ENCODE measurements at places on chromosomes 3 and 15.

- peak; percentile 10 for DNase-seq
These were observed 237.1 kb upstream of the CFAP20DC start for GRCh38 chr3:59286791-59287531.

- DNase-seq: no peak
These were observed 8.7 kb downstream of the FOXL2 start for GRCh38 chr3:138938056-138938876.

GRCh38 chr3:34868935-34869334, 770.4 kb upstream of the ARPP21 start:
- no peak for DNase-seq

DNA sequence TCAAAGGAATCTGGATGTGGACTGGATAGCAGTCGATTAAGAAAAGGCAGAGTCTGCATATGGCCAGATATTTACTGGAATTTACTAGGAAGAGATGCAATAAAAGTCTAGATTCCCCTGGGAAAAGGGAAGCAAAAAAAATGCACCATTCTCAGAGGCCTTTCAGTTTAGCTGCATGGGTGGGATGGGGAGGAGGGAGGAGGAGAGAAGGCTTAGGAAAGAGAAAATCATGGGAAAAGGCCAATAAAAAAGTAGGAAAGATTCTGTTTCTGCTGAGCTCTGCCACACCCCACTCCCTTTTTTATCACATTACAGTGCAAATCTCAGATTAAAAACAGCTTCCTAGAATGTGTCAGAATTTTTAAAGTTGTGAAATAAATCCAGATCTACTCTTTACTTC, 103.6 kb downstream of the ADAMTS9 start:
- no peak for DNase-seq

DNA sequence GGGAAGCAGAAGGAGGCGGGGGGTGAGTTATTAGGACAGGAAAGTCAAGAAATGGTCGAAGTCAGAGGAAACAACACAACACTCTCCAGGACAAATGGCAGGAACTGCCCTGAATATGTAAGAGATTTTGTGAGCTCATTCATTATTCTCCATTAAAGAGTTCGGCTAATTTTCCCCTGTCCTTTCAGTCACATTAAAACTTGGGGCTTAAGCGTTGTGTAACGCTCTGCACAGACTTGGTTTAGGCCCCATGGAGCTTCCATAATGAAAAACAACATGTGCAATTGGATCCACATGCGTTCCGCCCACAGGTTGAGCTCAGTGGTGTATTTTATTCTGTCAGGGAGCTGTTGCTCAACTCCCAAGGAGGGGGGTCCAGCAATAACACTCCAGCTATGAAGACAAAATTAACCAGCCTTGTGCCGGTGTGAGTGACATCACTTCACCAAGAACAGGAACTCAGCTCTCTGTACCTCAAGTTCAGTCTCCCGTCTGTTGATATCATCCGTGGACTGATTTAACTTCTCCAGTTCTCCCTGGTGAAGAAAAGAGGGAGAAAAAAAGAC, 2.3 kb downstream of the SH3BP5 start:
- DNase-seq: no peak

DNA sequence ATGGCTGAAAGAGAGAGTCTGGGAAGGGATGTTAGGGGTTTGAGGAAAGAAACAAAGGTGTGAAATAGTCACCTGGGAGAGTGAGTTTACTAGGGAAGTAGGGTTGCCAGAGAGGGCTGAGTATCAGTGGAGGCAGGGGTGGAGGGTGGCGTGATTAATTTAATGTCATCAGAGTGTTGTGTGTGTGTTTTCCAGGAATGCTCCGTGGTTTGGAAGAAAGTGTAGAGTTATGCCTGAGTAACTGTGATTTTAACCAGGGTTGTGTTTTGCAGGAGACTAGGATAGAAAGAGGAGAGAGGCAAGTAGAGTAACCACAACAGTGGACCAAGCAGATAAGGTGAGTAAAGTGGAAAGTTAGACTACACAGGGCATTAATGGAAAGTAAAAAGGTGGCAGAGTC, 27.2 kb downstream of the PLD1 start:
- DNase-seq: no peak

- DNase-seq: no peak
These were observed 13.4 kb downstream of the HTR3C start for GRCh38 chr3:184066211-184066610.

- DNase-seq: no peak
These were observed 145.1 kb downstream of the CDIN1 start for GRCh38 chr15:36724493-36724892.

GRCh38 chr3:5093731-5094130, 28.4 kb upstream of the ARL8B start:
- DNase-seq: no peak

GRCh38 chr3:114110439-114110838, 53.9 kb downstream of the QTRT2 start:
- no peak for DNase-seq

DNA sequence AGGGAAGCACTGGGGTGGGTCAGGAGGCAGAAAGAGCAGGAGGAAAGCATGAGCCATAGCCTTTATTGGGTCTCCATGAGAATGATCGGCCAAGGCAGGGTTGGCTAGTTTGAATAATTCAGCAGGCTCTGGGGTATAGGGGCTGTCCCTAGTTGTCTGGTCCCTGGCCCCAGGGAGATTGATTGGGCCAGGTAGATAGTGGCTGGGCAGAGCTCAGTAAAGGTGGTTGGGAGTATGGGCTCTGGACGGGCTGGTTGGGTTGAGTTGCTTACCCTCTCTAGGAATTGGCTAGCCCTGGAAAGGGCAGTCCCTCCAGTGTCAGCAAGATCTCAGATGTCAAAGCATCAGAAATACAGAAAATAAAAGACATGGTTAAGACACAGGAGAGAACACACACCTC, 148.1 kb downstream of the SHQ1 start:
- no peak for DNase-seq

DNA sequence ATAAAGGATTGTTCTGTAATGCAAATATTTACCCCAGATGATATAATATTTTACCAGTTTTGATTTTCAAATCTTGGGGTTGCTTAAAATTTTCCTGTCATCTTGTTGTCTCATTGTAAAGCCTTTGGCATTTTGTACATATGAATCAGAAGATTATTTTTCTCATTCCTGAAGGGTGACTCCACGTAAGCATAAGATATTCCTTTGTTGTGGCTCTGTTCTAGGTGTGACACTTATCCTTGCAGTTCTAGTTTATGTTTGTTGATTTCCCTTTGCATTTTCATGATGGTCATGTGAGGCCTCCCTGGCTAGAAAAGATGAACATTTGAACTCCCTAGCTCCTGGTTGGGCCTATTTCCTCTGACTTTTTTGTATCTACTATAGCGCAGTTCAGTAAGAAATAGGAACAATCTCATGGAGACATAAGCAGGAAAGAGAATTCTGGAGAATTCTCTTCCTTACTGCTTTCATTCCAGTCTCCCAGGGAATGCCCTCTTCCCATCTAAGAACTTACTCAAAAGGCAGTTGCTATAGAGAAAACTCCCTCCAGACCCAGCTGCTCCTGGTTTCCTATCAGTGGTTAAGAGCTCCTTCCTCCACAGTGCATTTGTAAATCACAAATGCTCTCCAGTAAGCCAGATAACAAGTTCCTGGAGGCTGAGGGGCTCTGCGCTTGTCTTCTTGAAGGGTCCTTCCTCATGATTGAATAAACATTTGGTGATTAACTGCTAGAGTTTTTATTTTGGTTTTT, 124.7 kb downstream of the WNT5A start:
- no peak for DNase-seq

- DNase-seq: no peak
These were observed 264 bp upstream of the CMTM6 start for GRCh38 chr3:32502946-32503286.

GRCh38 chr3:102106416-102107097, 257.2 kb downstream of the NFKBIZ start:
- DNase-seq: no peak

GRCh38 chr15:62847900-62848489, 194.6 kb upstream of the TPM1 start:
- peak; percentile 36 for DNase-seq

GRCh38 chr3:197495999-197496745, 59.6 kb downstream of the BDH1 start:
- no peak for DNase-seq

GRCh38 chr3:79246875-79247724, 520.7 kb downstream of the ROBO1 start:
- DNase-seq: no peak

DNA sequence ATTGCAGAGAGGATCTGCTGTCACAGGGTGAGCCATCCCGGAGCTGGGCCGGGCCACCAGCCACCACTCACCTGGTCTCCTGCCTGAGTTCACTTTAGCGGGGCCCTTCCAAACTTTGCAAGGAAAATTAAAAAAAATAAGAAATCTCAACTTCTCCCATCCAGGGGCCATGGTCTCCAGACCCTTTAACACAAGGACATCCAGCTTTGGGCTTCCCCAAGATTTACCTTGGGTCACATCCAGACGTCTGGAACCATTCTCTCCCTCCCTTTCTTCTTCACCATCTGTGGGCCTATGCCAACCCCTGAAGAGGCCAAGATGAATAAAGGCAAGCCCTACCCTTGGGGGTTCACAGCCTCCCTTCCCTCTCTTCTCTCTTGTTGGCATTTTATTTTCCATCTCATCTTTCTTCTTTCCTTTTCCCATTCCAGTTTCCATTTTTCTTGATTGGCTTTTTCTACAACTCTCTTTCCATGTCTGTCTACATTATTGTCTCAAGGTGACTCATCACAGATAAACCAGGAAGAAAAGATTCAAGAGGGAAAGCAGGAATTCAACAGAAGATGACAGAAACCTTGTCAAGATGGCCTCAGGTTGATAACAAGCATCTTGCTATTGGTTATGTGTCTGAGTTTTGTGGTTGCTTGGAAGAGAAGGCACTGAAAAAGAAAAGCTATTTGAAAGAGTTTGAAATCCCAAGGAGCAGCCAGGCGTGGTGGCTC, 49.5 kb downstream of the ITGA11 start:
- no peak for DNase-seq
